ENCODE measurements at places on chromosomes 4 and X. TPM values are rescaled to one million over a fixed set of nuclear protein-coding genes. Genes with fewer than 3 reads are reported as not detected.

MAGEA12 gene
- total RNA-seq, result not detected

FGFBP2 gene
- not detected for total RNA-seq

TASL gene
- not detected for total RNA-seq

C1QTNF7 gene
- total RNA-seq, result not detected

ASMT gene
- not detected for total RNA-seq

DOCK11 gene
- 0.13 TPM for total RNA-seq

DMRTC1B gene
- not detected for total RNA-seq

GPR34 gene
- total RNA-seq, result not detected

SOWAHD gene
- not detected for total RNA-seq

KLHL4 gene
- 87.8 TPM for total RNA-seq

FOXR2 gene
- total RNA-seq, result not detected

MAGEA10 gene
- not detected for total RNA-seq

NWD2 gene
- not detected for total RNA-seq

EVC gene
- total RNA-seq, result 33.0 TPM

FATE1 gene
- not detected for total RNA-seq

FGF16 gene
- total RNA-seq, result 2.8 TPM

MRPL1 gene
- total RNA-seq, result 25.5 TPM

TCEAL9 gene
- total RNA-seq, result 61.4 TPM

ASB9 gene
- 4.9 TPM for total RNA-seq

HTRA3 gene
- total RNA-seq, result 8.5 TPM

POU3F4 gene
- total RNA-seq, result not detected

SPANXN4 gene
- total RNA-seq, result not detected

CCKAR gene
- total RNA-seq, result not detected

ZNF157 gene
- not detected for total RNA-seq

RASL11B gene
- not detected for total RNA-seq

TMEM31 gene
- total RNA-seq, result not detected

USP17L11 gene
- total RNA-seq, result not detected

HPSE gene
- 0.81 TPM for total RNA-seq

HAND2 gene
- total RNA-seq, result not detected

HPGDS gene
- not detected for total RNA-seq

BRS3 gene
- total RNA-seq, result not detected

KIAA1210 gene
- not detected for total RNA-seq

MGARP gene
- 0.94 TPM for total RNA-seq

RPS6KA3 gene
- 78.0 TPM for total RNA-seq

TRAPPC2 gene
- 10.3 TPM for total RNA-seq

UGT8 gene
- total RNA-seq, result not detected

IL3RA gene
- 47.8 TPM for total RNA-seq

GRPR gene
- total RNA-seq, result 0.13 TPM

CD38 gene
- total RNA-seq, result 5.3 TPM
